ENCODE measurements at places on chromosomes 4 and X. TPM values are rescaled to one million over a fixed set of nuclear protein-coding genes. Genes with fewer than 3 reads are reported as not detected.

GRCh38 chr4:124519196-124519595 is 193.3 kb downstream of the ANKRD50 start:
- no peak for DNase-seq

DNA sequence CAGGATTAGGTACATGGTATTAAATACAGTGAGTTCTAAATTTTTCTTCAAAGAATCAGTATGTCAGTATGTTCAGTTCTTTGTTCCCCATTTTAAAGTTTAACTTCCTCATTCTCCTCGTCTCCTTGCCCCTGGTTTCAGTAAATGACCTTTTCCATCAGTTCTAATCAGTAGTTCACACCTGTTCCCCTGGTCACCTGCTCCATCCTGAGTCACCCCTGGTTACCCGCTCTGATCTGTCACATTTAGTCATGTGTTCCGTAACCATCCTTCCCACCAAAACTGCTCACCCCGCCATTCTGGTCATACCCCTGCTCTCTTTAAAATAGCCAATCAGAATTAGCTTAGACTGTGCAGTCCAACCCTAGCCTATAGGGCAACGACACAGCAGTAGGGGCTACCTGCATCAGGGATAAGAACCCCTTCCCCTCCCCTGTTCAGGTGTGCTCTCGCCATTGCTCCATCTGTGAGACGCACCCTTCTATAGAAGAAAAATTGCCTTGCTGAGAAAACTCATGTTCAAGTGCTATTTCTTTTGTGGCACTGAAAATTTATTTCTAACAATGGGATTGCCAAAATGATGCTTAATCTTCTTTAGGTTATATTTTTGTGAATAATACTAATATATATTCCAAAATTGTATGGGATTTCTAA is 181.3 kb downstream of the OR13H1 start:
- no peak for DNase-seq

GRCh38 chr4:15735536-15735935 is 32.7 kb downstream of the BST1 start:
- no peak for DNase-seq

DNA sequence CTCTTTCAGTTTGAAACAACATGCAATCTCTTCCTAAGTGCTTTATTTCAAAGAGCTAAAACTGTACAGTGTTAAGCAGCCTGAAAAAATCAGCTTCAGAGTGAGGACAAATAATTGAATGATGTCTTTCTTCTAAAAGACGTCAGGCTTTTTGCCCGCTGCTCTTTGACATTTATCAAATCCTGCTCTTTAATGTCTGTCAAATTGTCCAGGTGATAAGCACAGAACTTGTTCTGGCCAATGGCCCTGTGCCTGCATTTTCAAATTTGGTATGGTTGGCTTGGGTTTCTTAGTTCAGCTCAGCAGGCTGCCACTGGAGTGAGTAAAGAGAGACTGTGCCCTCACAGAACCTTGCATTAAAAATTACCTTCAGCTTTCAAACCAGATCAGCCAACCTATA is 712.9 kb upstream of the LCORL start:
- no peak for DNase-seq

- DNase-seq, result no peak
Measured at GRCh38 chr4:109375778-109376414, 57.7 kb upstream of the SEC24B start.

GRCh38 chr4:7140062-7140691 is 52.2 kb upstream of the SORCS2 start:
- no peak for DNase-seq

LRIT3 gene
- total RNA-seq, result 0.21 TPM

SEC24B gene
- 54.1 TPM for total RNA-seq

All from uterus (tissue), 4 donors.